ENCODE measurements at places on chromosomes 1 and 21. TPM values are rescaled to one million over a fixed set of nuclear protein-coding genes. Genes with fewer than 3 reads are reported as not detected.

The ANKRD34A gene
- total RNA-seq = 0.20 TPM

The IFI44 gene
- 0.79 TPM for total RNA-seq

The TFAP2E gene
- 0.41 TPM for total RNA-seq

The PGBD5 gene
- 0.44 TPM for total RNA-seq

The FCRL2 gene
- total RNA-seq = not detected

Data from A549 treated with Hydrocortisone at 1 μM for 4 hours (cell line).